ENCODE measurements at places on chromosomes 7 and 10. TPM values are rescaled to one million over a fixed set of nuclear protein-coding genes. Genes with fewer than 3 reads are reported as not detected.

The CYP3A4 gene
- total RNA-seq: not detected

The PSAP gene
- 428 TPM for total RNA-seq

The C10orf62 gene
- total RNA-seq: not detected

The IL2RA gene
- total RNA-seq: not detected

The OPN4 gene
- not detected for total RNA-seq

The MOGAT3 gene
- total RNA-seq: not detected

The WDR86 gene
- total RNA-seq: 51.1 TPM

The NPY4R gene
- total RNA-seq: under 0.01 TPM

The MRC1 gene
- total RNA-seq: 2.0 TPM

The CC2D2B gene
- total RNA-seq: 0.98 TPM

The PODXL gene
- 21.6 TPM for total RNA-seq

All from temporal lobe (tissue), 4 donors.